ENCODE measurements at places on chromosomes 12 and 14. TPM values are rescaled to one million over a fixed set of nuclear protein-coding genes. Genes with fewer than 3 reads are reported as not detected.

Gene MLXIP
- total RNA-seq, result 35.0 TPM

Gene AKAP5
- total RNA-seq, result 0.72 TPM

Gene NAP1L1
- 257 TPM for total RNA-seq

Gene RIPK3
- 33.5 TPM for total RNA-seq

Gene DPF3
- total RNA-seq, result 4.2 TPM

DNA sequence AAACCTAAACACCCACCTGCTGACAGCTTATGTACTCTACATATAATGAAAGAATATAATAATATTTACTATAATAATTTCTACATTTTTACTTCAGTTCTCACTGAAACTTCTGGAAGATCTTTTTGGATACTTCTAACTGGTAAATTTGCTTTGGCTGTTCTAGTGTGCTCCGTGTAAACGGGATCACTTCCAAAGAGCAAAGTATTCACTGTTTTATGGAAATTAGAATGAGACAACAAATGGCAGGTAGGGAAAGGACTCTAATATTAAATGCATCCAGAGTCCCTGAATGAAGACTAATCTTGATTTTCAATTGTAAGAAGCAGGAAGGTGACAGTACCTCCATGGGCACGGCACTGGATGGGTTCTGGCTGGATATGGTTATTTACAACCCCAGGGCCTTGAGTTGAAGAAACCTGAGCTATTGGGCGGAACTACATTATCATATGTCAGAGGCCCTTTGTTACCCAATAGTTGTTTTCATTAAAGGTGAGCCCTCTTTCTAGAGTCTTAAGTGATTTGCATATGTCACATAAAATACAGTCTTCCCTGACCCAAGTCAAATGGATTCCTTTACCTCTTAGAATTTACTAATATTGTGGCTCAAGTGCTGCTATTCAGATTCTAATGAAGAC, 10.7 kb downstream of the ERP29 start:
- peaks cover 2% of the 10 kb centered on the region for H3K4me1 ChIP-seq
- peaks cover 65% of the 10 kb centered on the region for H3K36me3 ChIP-seq
- no peak overlapping the region for H3K4me3 ChIP-seq
- H3K27me3 ChIP-seq, result no peaks in the 10 kb centered on the region

DNA sequence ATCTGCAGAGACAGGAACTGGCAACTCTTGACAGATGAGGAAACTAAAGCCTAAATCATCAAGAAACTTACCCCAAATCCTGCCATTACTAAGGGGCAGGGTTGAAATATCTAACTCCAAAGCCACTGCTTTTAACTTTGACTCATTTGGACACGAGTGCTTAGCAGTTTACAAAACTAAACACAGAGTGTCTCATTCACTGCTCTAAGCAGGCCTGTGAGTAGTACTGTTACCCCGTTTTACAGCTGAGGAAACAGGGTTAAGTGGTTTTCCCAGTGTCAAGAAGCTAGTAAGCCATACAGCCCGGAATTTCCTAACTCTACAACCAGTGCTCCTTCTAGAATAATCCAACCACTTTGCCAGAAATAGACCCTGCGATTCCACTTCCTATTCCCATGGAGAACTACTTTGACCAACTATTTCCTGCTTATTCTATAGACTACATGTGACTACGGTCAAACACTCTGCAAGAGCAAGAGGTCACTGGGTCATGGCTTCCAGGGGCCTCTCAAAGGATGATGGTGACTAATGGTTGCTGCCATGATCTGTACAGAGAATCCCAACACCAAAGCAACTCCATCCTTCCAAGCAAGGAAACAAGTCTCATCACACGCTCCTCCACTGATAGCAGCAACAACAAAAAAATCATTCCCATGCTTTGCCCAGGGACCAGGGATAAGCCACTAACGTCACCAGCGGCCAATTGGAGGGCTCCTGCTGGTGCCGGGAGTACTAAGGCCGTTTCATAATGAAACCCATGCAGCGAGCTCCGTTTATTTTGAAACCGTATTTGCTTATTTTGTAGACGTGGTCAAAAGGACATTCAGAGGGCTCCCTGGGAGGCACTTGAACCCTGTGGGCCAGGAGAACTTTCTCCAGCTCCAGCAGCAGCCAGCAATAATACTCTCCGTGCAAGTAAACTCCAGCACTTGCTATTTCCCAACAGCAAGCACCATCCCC, 56.3 kb downstream of the NUAK1 start:
- peaks cover 15% of the 10 kb centered on the region for H3K36me3 ChIP-seq
- DNase-seq, result no peak
- no peaks in the 10 kb centered on the region for H3K27me3 ChIP-seq
- no peak overlapping the region for H3K27ac ChIP-seq

DNA sequence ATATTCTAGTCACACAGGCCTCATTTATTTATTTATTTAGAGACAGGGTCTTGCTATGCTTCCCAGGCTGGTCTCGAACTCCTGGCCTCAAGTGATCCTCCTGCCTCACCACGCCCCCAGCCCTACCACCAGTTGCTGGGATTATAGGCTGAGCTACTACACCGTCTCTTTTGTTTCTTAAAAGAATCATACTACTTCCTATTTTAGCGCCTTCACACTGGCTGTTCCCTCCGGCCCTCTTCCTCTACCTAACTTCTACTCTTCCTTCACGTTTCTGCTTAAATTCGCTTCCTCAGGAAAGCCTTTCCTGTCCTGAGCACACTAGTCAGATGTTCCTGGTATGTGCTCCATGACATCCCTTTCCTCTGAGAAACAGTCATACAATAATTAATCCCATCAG, 6.4 kb upstream of the MRPL42 start:
- no peak overlapping the region for H3K27ac ChIP-seq
- no peak for DNase-seq
- no peaks in the 10 kb centered on the region for H3K4me1 ChIP-seq
- no peaks in the 10 kb centered on the region for H3K27me3 ChIP-seq
- no peak overlapping the region for H3K4me3 ChIP-seq

GRCh38 chr12:91613223-91613779, 430.7 kb upstream of the DCN start:
- DNase-seq, result no peak
- H3K27me3 ChIP-seq, result no peaks in the 10 kb centered on the region
- H3K27ac ChIP-seq, result no peak overlapping the region
- H3K4me3 ChIP-seq, result no peak overlapping the region
